Stimulated activated CD8-positive, alpha-beta memory T cell treated with anti-CD3 and anti-CD28 coated beads, Interleukin-4, amount 100 ng/mL, for 48 hours (primary cell): ENCODE measurements at places on chromosomes 5 and 9.
A peak's percentile ranks its signal among the peaks of the same experiment; 100 is the strongest.

DNA sequence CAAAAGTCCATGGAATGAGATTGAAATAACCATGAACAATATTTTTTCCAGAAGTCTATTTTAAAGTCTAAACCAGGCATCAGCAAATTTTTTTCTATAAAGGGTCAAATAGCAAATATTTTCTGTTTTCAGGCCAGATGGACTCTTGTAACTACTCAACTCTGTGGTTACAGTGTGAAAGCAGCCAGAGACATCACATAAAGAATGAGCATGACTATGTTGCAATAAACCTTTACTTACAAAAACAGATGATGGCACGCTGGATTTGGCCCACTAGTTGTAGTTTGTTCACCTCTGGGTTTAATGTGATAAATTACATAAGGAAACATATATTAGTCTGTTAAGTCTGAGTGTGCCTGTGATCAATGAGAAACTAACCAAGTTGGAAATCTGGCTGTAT, 319.2 kb downstream of the TRPM3 start:
- no peak for DNase-seq

DNA sequence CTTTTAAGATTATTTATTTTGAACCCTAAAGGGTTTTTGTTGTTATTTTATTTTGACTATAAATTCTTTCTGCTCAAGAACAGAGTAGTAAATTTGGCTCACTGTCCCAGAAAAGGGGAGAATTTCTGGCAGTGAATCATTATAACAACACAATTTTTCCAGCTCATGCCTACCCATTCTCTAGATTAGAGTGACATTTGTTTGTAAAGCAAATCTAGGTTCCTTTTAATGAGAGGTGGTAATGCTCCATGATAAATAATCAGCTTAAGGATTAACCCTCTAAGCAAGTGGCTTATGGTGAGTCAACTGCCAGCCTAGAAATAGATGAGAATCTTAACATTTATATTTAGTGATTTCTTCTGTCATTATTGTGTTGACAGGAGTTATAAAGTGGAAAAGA, 409.2 kb downstream of the NFIB start:
- no peak for DNase-seq

DNA sequence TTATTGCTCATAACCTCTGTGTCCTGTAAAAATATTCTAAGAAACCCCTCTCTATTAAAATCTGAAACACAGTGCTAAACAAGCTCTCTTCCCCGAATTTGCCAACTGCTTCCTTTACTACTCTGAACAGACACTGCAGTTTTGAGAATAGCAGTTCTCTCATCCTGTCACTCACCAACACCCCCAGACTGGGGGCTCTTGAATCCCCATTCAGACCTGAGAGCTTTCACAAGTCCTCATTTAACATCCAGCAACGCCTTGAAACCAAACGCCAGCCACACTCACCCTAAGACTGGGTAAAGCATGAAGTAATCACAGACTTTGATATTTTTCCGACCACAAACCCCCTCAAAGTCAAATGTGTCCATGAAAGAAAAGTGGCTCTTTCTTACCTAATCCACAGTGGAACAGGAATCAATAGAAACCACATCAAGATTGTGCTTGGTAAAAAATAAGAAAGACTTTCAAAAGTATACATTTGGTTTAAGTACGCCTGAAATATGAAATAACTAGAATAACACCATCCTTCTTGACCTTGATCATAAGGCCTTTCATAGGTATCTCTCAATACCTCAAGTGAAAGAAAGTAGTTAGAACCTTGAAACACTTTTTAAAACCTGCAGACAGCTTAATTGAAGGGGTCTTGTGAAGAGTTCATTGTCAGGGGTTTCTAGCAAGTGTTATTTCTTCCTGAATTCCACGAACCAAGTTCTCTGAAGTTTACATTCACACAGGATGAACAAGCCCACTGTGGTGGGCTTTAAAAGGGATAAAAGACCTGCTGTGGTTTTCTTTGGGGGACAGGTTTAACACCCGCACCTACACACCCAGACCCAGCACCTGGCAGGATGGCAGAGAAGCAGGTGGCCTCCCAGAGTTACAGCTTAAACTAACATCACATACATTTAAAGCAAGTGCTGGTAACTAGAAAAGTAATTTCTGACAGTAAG, 412.6 kb downstream of the MLLT3 start:
- peak; percentile 73 for DNase-seq

DNA sequence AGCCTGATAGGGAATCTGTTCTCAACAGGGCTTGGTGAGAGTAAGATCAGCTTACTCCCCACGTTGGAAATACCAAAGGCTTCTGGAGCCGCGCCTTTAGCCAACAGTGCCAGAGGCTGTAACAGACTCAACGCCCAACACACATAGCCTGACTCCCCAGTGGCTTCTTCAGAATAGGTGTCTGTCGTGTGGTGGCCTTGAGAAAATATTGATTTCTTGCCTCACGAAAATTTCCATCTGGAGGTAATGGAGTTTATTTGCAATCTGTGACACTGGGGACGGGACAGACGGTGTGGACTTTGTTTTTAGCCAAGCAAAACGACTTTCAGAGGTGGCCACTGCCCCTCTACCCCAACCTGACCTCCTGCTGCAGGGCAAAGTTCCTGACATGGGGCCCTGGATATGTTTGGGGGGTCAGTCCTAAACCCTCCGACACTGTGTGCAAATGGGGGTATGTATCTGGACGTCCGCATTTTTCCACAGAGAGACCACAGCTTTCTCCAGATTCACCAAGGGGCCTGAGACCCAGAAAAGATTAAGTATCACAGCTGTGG, 189.3 kb downstream of the CDK5RAP2 start:
- no peak for DNase-seq

- DNase-seq = no peak
Observed at GRCh38 chr9:100534401-100534800, 43.5 kb upstream of the CAVIN4 start.

DNA sequence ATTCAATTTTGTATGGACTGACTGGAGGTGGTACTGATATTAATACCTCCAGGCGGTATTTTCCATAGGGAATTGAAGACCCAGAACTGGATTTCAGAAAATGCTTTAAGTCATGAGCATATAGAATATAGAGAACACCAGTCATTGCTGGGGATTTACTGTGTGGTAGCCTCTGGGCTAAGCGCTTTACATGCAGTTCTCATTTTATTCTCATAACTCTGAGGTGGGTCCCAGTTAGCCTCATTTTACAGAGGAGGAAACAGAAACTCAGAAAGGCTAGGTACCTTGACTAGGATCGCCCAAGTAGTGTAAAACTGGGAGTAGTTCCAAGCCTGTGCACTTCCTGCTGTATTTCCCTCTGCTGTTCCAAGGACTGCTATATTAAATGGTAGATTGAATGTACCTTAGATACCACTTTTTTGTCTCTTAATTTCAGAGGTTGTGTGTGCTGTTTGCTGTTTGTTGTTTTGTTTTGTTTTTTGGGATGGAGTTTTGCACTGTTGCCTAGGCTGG, 13.8 kb downstream of the SLC44A1 start:
- DNase-seq = no peak

DNA sequence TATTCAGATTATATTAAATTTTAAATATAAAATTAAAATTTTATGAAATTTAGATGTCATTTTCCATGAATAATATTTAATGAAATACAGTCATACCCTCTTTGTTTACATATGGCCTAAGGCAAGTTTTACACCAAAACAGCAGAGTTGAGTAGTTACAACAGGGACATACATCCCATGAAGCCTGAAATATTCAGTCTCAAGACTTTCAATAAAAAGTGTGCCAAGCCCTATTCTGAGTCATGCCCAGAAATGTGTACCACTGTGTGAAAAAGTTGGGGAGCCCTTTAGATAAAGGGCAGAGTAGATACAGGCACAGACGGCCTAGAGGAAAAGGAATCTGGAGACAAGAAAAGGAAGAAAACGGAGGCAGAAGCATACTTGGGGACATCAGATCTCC, 261.3 kb downstream of the SGCD start:
- DNase-seq = no peak

DNA sequence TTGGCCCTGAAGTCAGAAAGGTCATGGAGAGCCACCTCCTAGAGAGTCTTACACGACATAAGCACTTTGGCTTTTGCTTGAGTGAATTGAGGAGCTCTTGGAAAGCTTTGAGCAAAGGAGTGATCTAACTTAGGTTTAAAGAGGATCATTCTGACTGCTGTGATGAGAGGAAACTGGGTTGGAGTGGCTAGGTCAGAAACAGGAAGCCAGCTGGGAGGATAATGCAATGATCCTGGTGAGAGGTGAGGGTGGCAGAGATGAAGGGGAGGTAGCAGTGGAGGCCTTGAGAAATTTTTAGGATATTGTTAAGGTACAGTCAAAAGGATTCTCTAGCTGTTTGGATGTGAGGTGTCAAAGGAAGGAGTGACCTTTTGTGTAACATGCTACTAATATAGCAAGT, 32.2 kb upstream of the ROPN1L start:
- no peak for DNase-seq

DNA sequence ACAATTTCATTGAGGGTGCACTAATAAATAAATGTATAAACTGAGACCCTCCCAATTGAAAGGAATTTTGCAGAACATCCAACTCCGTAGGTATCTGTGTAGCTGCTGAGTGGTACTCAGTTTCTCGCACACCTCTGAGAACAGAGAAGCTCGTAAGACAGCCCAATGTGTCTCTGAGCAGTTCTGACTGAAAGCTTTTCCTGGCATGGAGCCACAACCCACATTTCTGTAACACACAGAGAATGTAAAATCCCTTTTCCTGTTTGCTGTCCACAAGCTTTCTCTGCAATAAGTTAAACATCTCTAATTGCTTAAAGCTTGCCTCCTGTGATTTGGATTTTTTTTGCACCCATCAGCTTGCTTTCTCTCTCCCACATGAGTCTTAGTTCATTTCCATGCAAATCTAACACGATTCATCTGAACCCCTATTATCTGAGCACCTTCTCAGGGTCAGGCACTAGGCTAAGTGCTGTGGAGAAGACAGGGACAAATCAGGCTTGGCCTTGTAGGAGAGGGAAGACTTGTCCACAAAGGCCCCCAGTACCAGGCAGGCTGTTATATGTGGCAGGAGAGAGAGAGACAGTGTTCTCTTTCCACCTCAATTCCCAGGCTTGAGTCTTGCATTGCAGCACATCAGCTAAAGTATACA, 44.2 kb upstream of the COL15A1 start:
- DNase-seq = no peak

GRCh38 chr9:89715318-89715858, 110.6 kb downstream of the GADD45G start:
- no peak for DNase-seq

DNA sequence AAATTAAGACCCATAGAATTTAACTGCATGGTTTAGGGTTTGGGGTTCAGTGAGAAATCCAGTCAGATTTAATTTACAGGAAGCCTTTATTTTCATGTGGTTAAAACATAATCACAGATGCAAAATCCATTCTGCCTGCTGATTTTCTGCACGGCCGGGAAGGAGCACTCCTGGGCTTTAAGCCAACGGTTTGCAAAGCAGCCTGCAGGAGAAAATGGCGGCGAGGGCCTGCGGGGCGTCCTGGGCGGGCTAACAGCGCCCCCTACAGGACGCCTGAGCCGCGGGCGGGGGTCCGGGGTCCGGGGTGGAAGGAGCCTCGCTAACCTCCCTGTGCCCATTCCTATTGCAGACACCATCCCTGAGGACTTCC, 47.6 kb downstream of the THBS4 start:
- DNase-seq = peak; percentile 82

GRCh38 chr9:90839183-90839728, 37.6 kb downstream of the SYK start:
- no peak for DNase-seq

DNA sequence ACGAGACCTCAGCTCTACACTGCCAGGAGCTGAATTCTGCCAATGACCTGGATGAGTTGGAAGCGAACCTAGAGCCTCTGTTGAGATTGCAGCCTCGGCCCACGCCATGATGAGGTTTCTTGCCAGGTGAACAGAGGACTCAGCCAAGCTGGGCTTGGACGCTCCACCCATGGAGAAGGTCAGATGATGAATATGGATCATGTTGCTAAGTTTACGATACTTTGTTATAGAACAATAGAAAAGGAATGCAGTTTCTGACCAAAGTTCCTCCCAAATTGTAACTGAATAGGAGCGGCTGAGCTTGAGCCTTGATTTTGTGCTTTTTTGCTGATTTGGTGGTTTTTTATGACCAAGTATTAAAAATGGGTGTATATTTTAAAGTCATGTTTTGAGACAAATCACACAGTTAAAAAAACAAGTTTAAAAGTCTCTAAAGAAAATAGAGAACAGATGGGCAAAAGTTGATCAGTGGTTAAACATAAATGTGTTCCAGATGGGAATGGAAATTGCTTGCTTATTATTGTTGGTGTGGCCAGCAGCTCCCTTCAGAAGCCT, 32.9 kb downstream of the ROPN1L start:
- DNase-seq = no peak

- no peak for DNase-seq
Observed at GRCh38 chr5:77952636-77953212, 176.6 kb upstream of the TBCA start.

DNA sequence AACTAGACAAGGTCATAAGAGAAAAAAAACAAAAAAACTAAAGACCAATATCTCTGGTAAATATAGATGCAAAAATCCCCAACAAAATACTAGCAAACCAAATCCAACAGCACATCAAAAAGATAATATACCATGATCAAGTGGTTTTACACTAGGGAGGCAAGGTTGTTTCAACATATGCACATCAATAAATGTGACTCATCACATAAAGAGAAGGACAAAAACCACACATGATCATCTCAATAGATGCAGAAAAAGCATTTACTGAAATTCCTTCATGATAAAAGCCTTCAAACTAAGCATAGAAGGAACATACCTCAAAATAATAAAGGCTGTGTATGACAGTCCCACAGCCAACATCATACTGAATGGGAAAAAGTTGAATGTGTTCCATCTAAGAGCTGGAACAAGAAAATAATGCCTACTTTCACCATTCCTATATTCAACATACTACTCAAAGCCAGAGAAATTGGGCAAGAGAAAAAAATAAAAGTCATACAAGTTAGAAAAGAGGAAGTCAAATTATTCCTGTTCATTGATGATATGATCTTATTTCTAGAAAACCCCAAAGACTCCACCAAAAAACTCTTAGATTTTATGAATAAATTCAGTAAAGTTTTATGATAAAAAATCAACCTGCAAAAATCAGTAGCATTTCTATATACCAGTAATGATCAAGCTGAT, 72.2 kb upstream of the FAM169A start:
- DNase-seq = no peak

- no peak for DNase-seq
Observed at GRCh38 chr5:129971714-129972113, 67.4 kb downstream of the CHSY3 start.
